ENCODE measurements at places on chromosomes 5 and 9.
A peak's percentile ranks its signal among the peaks of the same experiment; 100 is the strongest.

GRCh38 chr9:133375116-133375723 is 640 bp downstream of the SURF4 start:
- DNase-seq = no peak

GRCh38 chr5:83285661-83286398 is 185.7 kb upstream of the VCAN start:
- no peak for DNase-seq

DNA sequence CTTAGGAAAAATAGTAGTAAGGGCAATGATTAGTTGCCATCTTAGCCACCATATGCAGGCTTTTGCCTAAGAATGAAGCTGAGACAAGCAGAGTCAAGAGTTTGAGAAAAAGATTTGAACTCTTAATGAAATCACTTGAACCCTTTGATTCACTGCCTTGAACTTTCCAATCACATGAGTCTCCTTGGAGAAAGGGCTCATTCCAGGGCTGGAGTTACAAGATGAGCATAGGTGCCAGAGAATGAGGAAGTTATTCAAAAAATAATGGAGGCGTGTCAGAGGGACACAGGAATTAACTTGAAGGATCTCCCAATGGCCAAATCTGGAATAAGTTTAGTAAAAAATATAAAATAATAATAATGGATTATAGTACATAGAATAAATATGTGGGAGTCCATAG is 35.3 kb downstream of the MAT2B start:
- no peak for DNase-seq

GRCh38 chr9:3495855-3496254 is 29.9 kb downstream of the RFX3 start:
- DNase-seq = no peak

DNA sequence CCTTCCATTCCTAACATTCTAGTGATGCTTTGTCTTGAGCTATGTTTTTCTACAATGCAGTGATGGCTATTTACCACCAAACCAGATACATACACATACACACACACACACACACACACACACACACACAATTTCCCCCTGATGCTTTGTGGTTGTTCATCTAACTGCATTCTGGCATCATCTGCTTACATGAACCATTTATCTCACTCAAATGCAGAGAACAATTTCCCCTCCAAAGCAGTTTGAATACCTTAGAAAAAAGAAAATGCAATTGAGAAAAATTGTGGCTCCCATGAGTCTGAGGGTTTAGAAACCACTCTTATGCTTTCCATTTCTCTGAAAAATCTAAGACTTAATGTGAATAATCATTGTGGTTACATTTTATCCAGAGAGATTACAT is 1024.8 kb downstream of the TLE4 start:
- no peak for DNase-seq

DNA sequence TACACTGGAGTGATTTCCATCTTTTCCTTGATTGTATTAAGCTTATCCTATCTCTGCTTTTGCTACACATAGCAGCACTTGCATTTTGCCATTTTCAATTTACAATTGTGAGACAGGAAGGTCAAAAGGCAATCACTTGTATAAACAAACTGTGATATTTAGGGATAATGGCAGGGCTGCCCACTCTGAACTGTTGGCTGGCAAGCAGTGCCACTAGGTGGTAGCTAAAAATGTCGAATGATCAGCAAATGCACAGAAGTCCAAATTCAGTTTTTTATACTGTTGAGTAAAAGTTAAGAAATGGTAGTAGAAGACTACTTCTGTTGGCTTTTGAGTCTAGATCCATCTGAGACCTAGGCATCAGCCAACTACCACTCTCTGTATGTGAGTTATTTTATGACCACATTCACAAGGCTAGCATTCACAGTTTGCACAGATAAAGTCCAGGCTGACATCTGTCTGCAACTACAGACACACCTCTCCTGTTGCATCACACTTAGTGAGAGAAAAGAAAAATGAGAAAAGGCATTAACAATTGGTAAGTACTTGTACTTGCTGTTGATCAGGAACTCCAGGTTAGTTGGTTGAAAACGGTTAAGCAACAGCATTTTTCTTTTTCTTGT is 108.8 kb upstream of the ASTN2 start:
- DNase-seq = no peak

DNA sequence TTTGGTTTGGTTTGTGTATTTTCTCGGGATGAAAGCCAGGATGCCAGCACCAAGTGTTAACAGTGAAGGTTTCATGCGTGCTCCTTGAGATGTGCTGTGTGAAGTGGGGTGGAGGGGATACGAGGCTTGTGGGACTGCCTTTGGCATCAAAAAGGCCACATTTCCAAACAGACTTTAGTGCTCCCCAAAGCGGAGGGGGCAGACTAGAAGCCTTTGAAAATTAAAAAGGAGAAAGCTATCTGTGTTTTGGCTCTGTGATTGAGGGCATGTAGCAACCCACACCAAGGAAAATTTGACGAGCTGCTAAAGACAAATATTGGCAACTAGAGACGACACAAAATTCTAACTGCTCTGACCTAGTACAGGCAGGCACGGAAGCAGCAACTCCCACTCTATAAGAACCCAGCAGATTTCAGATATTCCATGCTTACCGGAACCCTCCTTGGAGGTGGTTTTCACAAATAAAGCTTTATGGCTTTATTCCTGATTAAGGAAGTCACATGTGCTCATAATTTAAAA is 154.5 kb downstream of the ARSB start:
- DNase-seq = no peak

- no peak for DNase-seq
Observed at GRCh38 chr9:89839952-89840351, 235.1 kb downstream of the GADD45G start.

GRCh38 chr5:118825226-118825625 is 163.1 kb downstream of the DTWD2 start:
- no peak for DNase-seq

DNA sequence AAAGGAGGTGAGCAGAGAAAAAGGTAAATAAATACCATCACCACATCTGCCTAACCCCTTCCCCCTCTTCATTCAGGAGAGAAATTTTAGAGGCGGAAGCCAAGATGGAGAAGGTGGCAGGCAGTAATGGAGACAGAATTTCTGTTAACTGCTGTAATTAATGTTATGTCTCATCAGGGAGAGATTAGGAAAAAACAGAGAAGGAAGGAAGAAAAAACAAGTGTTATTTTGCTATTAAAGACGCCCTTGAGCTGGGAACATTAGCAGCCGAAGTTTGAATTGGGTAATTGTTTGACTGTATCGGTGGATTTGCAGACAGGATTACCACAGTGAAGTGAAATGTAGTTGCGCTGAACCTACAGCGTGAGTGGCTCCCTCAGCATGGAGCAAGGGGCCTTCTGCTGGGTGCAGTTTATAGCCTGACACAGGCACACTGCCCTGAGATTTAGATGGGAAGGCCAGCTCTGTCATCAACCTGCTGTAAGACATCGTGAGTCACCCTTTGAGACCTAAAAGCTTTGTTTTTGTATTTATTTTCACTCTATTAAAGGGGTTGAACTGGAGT is 136.3 kb downstream of the ASTN2 start:
- DNase-seq = no peak

DNA sequence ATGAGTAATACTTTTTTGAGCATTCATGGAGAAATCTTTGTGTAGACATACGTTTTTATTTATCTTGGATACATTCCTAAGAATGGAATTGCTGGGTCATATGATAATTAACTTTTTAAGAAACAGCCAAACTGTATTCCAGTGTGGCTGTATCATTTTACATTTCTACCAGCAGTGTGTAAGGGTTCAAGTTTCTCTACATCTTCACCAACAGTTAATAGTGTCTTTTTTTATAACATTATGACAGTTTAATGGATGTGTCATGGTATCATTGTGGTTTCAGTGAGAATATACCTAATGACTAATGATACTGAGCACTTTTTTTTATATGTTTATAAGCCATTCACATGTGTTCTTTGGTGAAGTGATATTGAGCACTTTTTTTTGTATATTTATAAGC is 52.4 kb downstream of the NIPBL start:
- no peak for DNase-seq

DNA sequence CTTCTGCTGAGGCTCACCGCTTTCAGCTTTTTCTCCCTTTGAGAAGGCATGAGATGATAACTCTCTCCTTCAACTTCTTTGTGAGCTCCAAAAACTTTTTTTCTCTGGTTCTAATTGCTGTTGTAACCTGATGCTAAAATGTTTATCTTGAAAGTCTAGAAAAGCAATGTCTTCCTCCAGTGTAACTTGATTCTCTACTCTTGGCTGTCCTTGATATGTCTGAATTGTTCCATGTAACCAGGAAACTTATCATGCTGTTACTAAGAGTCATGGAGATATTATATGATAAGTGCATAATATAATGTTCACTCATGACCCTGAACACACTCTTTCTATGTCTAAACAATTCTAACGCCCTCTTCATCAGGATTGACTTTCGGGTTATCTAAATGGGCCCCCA is 128.0 kb upstream of the ABCA1 start:
- DNase-seq = no peak

GRCh38 chr5:180115326-180116076 is 43.9 kb upstream of the RNF130 start:
- no peak for DNase-seq

DNA sequence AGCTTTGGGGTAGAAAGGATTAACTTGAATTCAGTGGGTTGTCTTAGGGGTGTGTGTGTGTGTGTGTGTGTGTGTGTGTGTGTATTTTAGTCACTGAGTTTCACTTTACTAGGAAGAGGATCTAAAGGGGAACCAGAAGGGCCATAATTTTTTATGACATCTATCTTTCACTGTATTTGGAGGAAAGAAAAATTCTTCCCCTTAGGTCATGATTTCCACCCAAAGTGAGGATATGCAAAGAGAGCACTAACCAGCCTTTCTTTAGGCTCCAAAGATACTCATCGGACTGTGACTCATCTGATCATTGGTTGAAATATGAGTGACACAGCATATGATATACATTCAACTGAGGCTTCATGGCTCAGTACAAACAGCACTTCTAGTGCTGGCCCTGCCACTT is 75.2 kb upstream of the RASGRF2 start:
- DNase-seq = no peak

- no peak for DNase-seq
Observed at GRCh38 chr9:71592400-71592799, 175.9 kb downstream of the CEMIP2 start.

- no peak for DNase-seq
Observed at GRCh38 chr5:36041537-36041845, 25.2 kb downstream of the UGT3A2 start.

- no peak for DNase-seq
Observed at GRCh38 chr5:58731641-58732040, 148.8 kb downstream of the RAB3C start.

DNA sequence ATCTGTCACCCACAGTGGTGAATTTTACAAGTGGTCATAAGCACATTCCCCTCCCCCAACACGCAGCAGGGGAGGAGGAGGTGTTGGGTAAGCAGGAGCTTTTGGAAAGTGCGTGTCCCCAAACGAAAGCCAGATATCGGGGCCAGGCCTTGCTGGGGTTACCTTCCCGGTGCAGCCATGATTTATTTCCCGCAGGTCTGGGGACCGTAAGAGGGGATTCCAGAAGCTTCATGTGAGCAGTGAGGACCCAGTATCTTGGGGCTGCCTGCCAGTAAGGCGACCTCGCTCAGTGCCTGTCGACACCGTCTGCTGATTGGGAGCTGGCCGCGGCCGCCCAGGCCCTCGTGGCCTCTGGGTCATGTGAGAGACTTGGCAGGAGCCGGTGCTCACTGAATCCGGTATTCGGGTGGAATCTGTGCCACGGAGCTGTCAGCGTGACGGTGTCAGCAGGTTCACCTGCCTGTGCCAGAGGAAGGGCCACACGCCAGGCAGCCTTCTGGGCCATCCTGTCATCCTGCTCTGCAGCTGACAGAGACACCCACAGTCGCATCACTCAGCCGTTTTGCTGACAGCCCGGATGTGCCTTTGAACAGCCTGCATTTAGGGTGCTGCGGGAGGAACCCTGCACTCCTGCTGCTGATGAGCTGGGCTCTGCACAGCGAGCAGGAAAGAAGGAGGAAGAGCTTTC is 37.3 kb downstream of the SEC61B start:
- peak; percentile 98 for DNase-seq

GRCh38 chr5:131466171-131466766 is 168.8 kb downstream of the RAPGEF6 start:
- DNase-seq = no peak

- no peak for DNase-seq
Observed at GRCh38 chr5:51958473-51958872, 575.2 kb downstream of the ISL1 start.

DNA sequence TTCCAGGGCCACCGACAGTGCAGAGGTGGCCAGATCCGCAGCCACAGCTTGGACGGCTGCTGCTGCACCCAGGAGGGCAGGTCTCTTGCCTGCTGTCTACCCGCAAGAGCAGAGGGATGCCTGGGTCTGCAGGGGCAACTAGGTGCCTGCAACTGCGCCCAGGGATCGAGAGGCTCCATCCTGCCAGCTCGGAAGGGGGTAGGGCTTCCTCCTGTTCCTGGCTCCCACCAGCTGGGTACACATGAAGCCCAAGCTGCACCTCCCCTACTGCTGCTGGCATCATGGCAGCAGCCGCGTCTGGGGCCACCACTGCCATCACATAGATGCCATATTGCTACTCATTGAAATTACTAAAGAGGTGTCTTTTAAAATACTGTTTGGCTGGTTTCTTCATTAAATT is 12.7 kb upstream of the PRR16 start:
- no peak for DNase-seq

- DNase-seq = no peak
Observed at GRCh38 chr5:169702693-169703481, 65.8 kb downstream of the DOCK2 start.

GRCh38 chr9:137266162-137266527 is 11.0 kb downstream of the NELFB start:
- no peak for DNase-seq

DNA sequence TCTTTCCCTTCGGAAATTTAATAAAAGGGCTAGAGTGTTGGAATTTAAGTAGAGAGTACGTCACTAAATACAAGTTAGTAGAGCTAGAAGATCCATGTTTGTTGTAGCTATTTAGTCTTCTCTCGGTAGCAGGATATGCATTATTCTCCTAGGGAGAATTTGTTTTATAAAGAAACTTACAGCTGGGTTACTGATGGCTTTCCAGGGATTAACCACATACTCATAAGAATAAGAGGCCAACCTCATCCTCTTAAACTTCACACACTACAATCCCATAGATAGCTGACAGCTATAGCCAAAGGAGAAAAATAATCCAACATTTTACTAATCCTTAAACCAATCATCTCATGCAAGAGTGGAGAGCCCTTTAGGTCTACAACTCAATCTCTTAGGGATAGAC is 43.0 kb downstream of the TLE1 start:
- DNase-seq = no peak

DNA sequence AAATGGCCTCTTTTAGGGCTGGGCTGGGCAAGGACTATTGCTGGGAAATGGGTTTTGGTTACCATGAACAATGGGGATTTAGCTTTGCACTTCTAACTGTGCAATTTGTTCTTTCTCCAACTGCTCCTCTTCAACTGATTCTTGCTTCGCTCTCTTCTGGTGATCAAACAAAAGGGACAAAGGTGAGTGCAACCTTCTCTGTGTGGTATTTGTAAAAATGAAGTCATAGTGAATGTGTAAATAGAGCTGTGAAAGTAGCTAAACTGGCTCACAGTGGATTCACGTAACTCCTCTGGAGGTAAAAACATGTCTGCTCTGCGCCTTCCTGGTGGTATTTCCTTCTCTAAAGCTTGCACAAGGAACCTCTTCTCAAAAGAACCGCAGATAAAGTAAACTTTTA is 20.9 kb upstream of the SPINK14 start:
- no peak for DNase-seq
